Esophagus (tissue), 2 donors: ENCODE measurements at places on chromosomes 6 and 20. TPM values are rescaled to one million over a fixed set of nuclear protein-coding genes. Genes with fewer than 3 reads are reported as not detected.

The CTSZ gene
- 17.0 TPM for polyA plus RNA-seq

The CST4 gene
- not detected for polyA plus RNA-seq

The XKR7 gene
- polyA plus RNA-seq: under 0.01 TPM

The LY6G5B gene
- 5.3 TPM for polyA plus RNA-seq

The RAB32 gene
- 3.9 TPM for polyA plus RNA-seq

The NKX2-2 gene
- polyA plus RNA-seq: not detected

The PPP1R14C gene
- 12.4 TPM for polyA plus RNA-seq

The TP53INP2 gene
- 39.5 TPM for polyA plus RNA-seq

The KCNK5 gene
- polyA plus RNA-seq: 2.7 TPM

The FLRT3 gene
- 0.90 TPM for polyA plus RNA-seq

The ZNF391 gene
- polyA plus RNA-seq: 0.47 TPM

The ARMH2 gene
- polyA plus RNA-seq: not detected

The FERMT1 gene
- 14.0 TPM for polyA plus RNA-seq

The PLAGL2 gene
- polyA plus RNA-seq: 6.4 TPM

The L3MBTL1 gene
- 10.3 TPM for polyA plus RNA-seq

The DSP gene
- 182 TPM for polyA plus RNA-seq

The FAM217A gene
- polyA plus RNA-seq: not detected

The MATN4 gene
- 0.08 TPM for polyA plus RNA-seq

The DEFB126 gene
- not detected for polyA plus RNA-seq

The CENPW gene
- 28.8 TPM for polyA plus RNA-seq

The IL17A gene
- not detected for polyA plus RNA-seq

The PRSS16 gene
- polyA plus RNA-seq: 3.6 TPM

The SSTR4 gene
- polyA plus RNA-seq: not detected

The CD93 gene
- polyA plus RNA-seq: 2.8 TPM

The CLVS2 gene
- polyA plus RNA-seq: not detected

The PLEKHG1 gene
- 8.1 TPM for polyA plus RNA-seq

The EEF1A2 gene
- polyA plus RNA-seq: 0.86 TPM

The ROMO1 gene
- polyA plus RNA-seq: 517 TPM

The TCP11 gene
- polyA plus RNA-seq: not detected
